ENCODE measurements at places on chromosomes 5 and 9.

- DNase-seq, result no peak
Measured at GRCh38 chr5:127942246-127943060, 141.1 kb upstream of the SLC12A2 start.

DNA sequence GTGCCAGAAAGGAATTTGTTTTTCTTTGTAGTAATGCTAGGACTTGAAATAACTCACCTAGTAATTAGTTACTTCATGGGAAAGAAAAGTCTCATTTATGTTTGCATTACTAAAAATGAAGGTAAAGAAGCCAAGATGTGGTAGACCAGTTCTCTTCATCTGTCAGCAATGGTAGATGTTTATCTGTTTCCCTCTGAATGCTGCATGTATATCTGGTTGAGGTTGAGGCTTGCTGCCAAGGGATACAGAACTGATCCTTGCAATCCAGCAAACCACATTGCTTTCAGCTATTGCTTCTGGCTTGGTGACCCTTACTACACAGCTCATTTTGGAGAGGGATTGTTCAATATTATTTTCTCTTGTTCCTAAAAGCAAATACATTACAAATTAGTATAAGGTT, 73.6 kb downstream of the ZNF474 start:
- no peak for DNase-seq

- no peak for DNase-seq
Measured at GRCh38 chr5:90612919-90613318, 54.3 kb downstream of the ADGRV1 start.

- DNase-seq, result no peak
Measured at GRCh38 chr5:111469293-111469896, 42.9 kb downstream of the STARD4 start.

GRCh38 chr5:134463991-134464760, 52.5 kb upstream of the CDKN2AIPNL start:
- DNase-seq, result no peak

DNA sequence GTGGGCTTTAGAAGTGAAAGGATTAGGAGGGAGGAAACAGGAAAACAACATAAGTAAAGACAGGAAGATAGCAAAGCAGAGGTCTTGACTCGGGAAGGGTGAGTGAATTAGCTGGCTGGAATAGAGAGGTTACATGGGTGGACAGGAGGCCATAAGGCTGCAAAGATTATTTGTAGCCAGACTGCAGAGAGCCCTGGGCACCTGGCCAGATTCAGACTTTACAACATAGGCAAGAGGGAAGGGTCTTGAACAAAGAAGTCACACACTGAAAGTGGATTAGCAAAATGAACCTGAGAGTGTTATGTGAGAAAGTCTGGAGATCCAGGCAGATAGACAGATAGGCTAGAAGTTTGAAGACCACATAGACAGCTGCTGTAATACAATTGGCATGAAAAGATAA, 29.7 kb upstream of the CER1 start:
- no peak for DNase-seq

DNA sequence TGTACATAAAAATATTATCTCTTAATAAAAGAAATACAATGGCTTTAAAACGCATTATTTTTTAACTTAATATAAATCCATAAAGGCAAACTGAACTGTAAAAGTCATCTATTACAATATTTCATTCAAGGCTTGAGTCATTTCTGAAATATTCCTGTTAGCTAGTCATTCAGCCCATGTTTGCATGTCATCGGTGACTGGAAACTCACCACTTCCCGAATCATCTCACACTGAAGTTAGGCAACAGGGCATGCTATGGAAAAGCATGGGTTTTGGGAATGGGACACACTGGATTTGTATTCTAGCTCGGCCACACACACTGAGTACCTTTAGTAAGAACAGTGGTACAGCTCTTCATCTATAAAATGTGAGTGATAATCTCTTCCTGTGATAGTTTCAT, 691.1 kb upstream of the C9orf72 start:
- DNase-seq, result no peak

GRCh38 chr5:18375641-18376040, 741.4 kb downstream of the TAF11L14 start:
- no peak for DNase-seq

GRCh38 chr5:94367900-94368299, 250.5 kb downstream of the KIAA0825 start:
- no peak for DNase-seq

GRCh38 chr9:91494751-91495150, 71.1 kb upstream of the NFIL3 start:
- DNase-seq, result no peak

- no peak for DNase-seq
Measured at GRCh38 chr9:73174330-73174980, 22.8 kb downstream of the ANXA1 start.

DNA sequence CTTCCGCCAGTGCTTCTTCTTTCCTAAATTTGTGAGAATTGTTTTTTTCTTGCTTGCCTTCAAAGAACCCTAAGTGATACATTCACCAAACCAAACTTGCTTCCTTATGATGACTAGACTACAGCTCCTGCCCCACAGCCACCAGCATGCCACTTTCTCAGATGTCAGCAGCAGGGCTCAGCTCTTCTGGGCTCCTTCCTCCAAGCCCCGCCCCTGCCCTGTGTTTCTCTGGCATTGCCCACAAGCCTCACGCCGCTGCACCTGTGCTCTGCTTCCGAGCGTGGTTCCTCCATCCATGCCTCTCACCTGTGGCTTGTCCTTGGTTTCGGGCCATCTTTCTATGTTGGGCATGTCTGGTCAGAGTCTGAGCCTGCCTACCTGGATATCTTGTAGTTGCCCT, 10.6 kb downstream of the UNC5A start:
- DNase-seq, result no peak
